ENCODE measurements at places on chromosomes 6 and 20. TPM values are rescaled to one million over a fixed set of nuclear protein-coding genes. Genes with fewer than 3 reads are reported as not detected.

MYLK2 gene
- total RNA-seq: 0.13 TPM

HECA gene
- total RNA-seq: 45.4 TPM

DNA sequence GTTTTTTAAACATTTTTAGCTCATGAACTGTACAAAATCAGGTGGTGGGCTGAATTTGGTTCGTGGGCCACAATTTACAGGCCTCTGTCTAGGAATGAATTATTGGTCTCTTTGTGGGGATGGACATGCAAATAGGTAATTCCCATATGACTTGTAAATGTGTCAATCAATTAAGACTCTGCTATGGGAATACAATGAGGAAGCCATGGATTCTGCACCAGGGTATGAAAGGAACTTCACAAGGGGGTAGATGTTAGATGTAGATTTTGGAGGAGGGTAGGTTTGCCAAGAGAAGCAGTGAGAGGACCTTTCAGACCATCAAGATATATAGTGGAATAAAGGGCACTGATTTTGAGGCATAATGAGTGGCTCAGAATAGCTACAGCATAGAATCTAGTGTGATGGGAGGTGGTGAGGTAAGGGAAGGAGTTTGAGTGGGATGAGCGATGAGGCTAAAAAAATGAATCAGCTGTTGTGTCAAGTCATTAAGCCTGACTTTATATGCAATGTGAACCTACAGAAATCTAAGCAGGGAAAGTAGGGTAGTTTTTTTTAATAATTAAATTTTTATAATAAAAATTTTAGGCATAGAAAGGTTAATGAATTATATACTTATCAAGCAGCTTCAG is 32.6 kb upstream of the RNF182 start:
- no peak for DNase-seq

CCND3 gene
- total RNA-seq: 457 TPM

- DNase-seq: no peak
Measured at GRCh38 chr6:119760046-119760445, 410.5 kb upstream of the MAN1A1 start.
